ENCODE measurements at places on chromosomes 7 and 10.

- no peak for DNase-seq
Measured at GRCh38 chr10:132297526-132297925, 10.2 kb downstream of the STK32C start.

GRCh38 chr10:111967116-111967515 lies 216.4 kb downstream of the GPAM start:
- DNase-seq, result no peak

- DNase-seq, result no peak
Measured at GRCh38 chr7:42980084-42980483, 47.9 kb downstream of the MRPL32 start.

GRCh38 chr10:131556897-131557495 lies 245.5 kb upstream of the TCERG1L start:
- no peak for DNase-seq

DNA sequence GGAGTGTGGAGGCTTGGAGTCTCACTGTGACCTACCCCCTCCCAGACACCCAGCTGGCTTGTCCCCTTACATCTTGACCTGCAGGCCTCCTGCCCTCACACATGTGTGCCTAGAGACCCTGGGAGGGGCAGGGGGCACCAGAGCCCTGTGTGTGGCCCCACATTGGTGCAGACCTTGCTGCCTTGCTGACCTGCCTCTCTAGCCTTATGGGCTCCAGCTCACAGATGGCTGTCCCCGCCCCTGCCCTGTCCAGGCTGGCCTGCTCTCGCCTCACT lies 9.4 kb downstream of the ADAMTS14 start:
- DNase-seq, result no peak

- no peak for DNase-seq
Measured at GRCh38 chr10:82463614-82464013, 588.6 kb downstream of the NRG3 start.

- no peak for DNase-seq
Measured at GRCh38 chr7:11430841-11431240, 401.2 kb downstream of the THSD7A start.

GRCh38 chr10:69022611-69023010 lies 34.0 kb downstream of the KIFBP start:
- DNase-seq, result no peak

DNA sequence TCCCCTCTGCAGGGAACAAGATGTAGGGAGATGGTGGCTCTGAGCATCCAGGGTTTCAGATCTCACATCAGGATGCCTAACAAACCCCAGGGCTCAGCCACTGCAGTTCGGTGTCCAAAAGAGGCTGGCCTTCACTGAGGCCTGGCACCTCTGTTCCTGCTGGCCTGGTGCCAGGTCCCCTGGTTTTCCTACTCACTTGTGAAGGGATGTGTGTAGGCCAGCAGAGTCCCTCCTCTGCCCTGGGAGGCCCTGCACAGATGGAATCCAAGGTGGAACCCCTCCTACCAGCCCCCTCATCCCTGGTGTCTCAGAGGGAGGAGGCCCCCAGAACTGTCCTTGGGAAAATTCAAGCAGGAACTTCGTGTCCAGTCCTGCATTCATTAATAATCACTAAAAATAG lies 260.6 kb downstream of the CCSER2 start:
- DNase-seq, result no peak

DNA sequence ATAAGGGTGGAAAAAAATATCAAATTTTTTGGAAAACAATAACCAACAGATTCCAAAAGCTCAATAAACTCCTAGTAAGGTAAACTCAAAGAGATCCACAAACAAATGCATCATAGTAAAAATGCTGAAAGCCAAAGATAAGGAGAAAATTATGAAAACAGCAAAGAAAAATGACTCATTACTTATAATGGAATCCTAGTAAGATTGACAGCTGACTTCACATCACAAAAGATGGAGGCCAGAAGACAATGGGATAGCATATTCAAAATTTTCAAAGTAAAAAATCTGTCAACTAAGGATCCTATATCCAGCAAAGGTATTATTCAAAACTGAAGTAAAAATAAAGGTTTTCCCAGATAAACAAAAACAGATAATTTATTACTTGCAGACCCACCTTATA lies 183.4 kb upstream of the VIPR2 start:
- no peak for DNase-seq

DNA sequence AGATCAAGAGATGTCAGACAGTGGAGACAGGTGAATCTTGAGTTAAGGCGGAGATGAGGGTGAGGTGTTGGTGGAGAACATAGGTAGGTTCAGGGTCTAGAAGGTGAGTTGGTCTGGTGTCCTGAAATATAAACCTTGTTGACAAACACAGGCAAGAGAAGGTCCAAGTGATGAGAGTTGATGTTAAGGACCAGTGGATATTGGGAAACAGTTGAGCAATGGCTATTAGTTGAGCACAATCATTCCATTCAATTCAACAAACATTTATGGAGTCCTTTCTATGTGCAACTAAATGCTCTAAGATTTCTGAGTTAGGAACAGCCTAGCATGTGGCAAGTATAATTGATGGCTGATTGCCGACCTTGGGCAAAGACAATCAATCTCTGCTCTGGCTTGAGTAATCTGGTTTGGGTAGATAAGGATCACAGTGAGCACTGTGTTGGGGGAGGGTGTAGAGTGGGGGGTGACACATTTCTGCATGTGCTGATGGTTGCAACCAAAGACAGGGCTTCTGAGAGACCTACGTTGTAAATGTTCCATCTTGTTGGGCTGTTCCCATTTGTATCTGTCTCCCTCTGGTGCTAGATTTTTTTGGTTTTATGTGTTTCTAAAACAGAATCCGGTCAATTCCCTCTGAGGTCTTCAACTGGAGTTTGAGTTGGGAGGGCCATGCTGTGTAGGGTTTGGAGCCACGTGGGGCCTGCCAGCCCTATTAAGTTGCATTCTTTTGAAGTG lies 201.1 kb downstream of the BAMBI start:
- no peak for DNase-seq

- DNase-seq, result no peak
Measured at GRCh38 chr7:18202315-18203045, 174.8 kb upstream of the PRPS1L1 start.

GRCh38 chr7:18496341-18496700 lies 772 bp downstream of the HDAC9 start:
- no peak for DNase-seq

GRCh38 chr10:68897336-68897741 lies 3.8 kb upstream of the DDX50 start:
- peak; percentile 34 for DNase-seq

DNA sequence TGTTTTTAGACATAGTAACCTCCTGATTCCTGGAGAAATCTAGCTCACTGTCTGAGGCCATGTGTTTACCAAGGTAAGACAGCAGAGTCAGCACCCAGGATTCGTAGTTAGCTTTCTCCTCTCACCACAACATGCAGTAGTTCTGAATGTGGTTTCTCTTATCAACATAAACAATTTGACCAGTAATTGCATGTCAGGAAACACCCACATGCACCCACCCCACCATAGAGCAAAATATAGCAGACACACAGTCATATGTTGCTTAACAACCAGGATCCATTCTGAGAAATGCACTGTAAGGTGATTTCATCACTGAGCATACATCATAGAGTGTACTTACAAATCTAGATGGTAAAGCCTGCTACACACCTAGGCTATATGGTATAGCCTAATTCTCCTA lies 1004.0 kb downstream of the ANKRD7 start:
- DNase-seq, result no peak

- DNase-seq, result no peak
Measured at GRCh38 chr10:34587002-34587679, 228.0 kb downstream of the PARD3 start.

DNA sequence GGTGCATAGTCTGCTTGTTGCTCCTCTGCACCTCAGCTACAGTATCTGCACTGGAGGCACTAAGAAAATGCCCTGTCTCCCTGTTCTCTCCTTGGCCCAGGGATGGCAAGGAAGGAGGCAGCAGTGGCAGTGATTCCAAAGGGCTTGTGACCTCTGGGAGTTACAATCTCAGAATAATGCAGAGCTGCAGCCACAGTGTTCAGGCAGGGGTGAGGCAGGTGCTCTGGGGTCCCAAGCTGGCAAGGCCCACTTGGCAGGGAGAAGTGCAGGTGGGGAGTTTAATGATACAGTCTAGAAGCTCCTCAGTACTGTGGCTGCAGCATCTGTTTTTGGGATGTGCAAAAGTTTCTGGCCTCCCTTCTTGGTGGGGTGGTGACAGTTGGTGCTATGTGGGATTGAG lies 456.4 kb downstream of the CCSER2 start:
- no peak for DNase-seq

DNA sequence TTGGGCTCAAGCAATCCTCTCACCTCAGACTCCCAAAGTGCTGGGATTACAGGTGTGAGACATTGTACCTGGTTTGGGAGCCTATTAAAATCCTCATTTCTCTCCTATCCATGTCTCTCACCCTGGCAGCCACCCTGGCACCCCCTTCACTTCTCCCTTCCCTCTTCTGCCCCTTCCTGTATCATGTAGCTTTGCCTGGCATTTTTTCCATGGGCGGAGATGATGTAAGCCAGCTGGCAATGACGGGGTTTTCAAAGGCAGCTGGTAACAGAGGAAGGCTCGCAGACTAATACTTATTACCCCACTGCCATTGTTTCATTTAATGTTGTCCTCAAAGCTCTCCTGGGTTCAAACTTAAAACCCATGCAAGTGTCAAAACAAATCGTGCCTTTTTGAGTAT lies 61.9 kb downstream of the RGS10 start:
- DNase-seq, result no peak

GRCh38 chr7:48473205-48473865 lies 302.1 kb downstream of the ABCA13 start:
- no peak for DNase-seq

DNA sequence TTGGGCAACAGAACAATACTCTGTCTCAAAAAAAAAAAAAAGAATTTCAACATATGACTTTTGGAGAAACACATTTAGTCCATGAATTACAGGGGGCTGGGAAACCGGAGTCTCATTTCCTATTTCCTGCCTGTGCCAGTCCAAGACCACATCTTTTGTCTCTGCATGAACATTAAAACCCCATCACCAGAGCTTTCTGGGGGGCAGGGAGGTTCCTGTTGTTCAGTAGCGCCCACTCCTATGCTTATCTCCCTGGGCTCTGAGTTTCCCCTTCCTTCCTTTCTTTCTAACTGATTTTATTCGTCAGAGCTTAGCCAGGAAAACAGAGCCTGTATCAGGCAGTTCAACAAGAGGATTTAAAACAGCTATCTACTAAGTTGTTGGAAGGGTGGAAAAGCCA lies 119.3 kb downstream of the CALN1 start:
- no peak for DNase-seq

DNA sequence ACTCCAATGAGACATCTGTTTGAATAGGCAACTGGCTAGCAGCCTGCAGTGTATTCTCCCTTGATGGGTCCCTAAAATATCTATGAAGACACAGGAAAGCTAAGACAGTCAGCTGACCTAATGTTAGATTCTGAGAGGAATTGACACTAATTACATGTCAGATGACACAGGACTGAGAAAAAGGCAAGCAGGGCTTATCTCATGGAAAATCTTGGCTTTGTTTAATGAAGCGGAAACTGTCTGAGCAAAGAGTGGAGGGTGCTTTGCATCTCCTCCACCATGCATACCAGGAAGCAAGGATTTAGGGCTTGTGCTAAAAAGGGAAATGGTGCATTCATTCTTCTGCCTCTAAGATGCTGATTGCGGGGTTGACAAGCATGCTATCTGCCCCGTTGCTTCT lies 135.5 kb upstream of the GLI3 start:
- no peak for DNase-seq

DNA sequence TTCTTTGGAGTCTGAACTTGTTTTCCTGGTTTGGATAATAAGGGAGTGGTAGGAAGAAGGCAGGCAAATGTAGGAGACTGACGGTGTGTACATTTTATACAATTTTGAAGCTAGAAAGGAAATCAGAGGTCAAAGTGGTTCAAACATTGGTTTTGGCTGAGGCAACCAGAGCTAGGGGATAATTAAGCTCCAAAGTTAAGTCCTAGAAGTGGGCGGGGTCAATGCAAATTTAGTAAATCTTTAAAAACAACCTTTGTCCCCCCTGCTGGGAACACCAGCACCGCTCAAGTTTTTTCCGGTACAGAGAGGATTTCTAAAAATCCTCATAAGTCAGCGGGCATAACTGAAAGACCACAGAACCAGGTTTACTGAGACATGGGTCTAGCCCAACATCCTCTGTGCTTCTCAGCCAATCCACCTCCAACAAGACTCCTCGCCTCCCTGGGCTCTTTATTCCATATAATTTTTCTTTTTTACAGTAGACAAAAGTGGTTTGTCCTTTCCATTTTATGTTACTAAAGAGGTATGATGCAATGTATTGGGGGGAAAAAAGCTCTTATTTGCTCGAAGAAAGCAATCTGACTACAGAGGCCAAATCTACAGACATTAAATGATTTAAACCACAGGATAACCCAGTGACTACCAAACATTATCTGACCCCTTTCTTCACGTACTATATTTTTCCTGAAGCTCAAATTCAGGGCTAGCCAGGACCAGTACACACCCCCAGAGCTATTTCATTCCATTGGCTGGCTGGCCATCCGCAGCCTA lies 1.6 kb downstream of the GLUD1 start:
- DNase-seq, result no peak

DNA sequence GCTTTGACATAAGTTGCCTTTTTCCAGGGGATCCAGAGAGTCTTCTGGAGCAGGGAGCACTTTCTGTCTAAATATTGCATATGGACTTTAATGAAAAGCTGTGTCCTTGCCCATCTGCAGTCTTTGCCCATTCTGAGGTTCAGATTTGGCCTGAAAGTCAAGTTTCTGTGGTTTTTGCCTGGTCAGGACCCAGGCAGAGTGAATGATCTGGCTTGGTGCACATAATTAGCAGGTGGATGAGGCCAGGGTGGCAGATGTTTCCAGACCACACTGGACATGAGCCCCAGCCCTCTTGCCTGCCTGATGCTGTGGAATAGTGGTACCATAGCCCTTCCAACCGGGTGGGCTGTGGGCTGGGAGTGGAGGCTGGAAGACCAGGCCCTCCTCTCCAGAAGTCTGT lies 11.0 kb downstream of the HECW1 start:
- no peak for DNase-seq

DNA sequence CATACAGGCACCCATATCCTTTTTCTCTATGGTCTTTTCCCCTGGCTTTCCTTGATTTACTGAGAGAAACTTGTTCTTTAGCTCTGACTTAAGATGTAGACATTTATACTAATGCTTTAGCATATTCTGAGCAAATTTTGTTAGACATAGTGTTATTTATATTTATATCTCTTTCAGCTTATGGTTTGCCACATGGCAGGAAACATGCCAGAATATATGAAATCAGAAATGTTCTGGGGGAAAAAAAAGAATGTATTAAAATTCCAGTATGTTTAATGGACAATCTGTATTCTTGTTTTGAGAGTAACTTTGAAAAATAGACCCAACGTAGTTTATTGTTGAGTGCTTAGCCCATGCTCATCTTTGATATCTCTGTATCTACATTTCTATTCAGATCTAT lies 10.1 kb upstream of the GGCT start:
- DNase-seq, result no peak

Measured in AG09309 (cell line).